CD4-positive, alpha-beta T cell treated with Interleukin-2 at 100 ng/mL for 4 hours (primary cell): ENCODE measurements at places on chromosomes 13 and 19.

- no peak for DNase-seq
These were observed 36.4 kb upstream of the CALM3 start for GRCh38 chr19:46564701-46565100.

DNA sequence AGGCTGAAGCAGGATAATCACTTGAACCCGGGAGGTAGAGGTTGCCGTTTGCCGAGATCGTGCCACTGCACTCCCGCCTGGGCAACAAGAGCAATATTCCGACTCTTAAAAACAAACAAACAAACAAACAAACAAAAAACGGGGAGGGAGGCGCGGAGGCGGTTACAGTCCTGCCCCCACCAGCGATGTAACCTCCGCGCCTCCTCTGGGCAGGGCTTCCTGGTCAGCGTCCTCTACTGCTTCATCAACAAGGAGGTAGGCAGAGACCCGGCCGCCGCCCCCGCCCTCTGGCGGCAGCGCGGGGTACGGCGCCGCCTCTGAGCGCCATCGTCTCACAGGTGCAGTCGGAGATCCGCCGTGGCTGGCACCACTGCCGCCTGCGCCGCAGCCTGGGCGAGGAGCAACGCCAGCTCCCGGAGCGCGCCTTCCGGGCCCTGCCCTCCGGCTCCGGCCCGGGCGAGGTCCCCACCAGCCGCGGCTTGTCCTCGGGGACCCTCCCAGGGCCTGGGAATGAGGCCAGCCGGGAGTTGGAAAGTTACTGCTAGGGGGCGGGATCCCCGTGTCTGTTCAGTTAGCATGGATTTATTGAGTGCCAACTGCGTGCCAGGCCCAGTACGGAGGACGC lies 10.2 kb downstream of the SNRPD2 start:
- DNase-seq, result peak; percentile 90

DNA sequence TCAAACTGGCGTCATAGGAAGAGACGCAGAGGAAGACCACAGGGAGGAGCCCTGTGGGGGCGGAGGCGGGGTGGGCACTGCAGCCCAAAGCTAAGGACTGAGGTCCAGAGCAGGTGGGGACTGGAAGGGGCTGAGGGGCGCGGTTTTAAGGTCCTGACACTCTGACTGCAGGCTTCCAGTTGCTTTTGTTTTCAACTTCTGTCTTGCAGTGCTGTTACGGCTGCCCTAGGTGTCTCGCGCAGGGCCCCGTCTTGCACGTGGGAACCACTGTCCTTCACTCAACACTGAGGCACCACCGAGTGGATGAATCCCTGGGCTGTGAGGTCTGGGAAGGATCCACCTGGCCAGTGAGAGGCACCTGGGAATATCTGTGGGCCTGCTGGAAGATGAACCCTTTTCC lies 76.0 kb downstream of the TEX29 start:
- no peak for DNase-seq

DNA sequence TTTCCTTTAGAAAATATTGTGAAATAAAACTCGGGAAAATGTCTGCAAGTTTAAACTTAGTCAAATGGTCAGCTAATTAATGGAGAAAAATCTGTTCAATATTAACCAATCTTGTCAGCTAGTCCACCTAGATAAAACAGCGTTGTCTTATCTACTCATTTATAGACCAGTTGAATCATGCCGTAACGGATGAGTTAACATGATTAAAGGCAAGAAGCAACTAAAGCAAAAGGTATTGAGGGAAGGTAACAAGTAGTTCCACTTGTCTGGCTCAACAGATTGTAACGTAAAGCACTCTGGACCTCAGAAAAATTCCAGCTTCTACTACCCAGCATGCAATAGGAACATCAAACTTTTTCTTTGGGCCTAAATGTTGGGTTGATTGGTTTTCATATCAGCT lies 958.2 kb downstream of the DIAPH3 start:
- no peak for DNase-seq

DNA sequence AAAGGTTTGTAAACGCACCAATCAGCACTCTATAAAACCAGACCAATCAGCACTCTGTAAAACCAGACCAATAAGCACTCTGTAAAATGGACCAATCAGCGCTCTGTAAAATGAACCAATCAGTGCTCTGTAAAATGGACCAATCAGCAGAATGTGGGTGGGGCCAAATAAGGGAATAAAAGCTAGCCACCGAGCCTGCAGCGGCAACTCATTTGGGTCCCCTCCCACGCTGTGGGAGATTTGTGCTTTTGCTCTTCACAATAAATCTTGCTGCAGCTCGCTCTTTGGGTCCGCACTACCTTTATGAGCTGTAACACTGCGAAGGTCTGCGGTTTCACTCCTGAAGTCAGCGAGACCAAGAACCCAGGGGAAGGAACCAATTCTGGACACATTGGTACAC lies 28.0 kb downstream of the ZNF175 start:
- no peak for DNase-seq

GRCh38 chr13:101747039-101747438 lies 294.6 kb downstream of the ITGBL1 start:
- DNase-seq, result no peak

DNA sequence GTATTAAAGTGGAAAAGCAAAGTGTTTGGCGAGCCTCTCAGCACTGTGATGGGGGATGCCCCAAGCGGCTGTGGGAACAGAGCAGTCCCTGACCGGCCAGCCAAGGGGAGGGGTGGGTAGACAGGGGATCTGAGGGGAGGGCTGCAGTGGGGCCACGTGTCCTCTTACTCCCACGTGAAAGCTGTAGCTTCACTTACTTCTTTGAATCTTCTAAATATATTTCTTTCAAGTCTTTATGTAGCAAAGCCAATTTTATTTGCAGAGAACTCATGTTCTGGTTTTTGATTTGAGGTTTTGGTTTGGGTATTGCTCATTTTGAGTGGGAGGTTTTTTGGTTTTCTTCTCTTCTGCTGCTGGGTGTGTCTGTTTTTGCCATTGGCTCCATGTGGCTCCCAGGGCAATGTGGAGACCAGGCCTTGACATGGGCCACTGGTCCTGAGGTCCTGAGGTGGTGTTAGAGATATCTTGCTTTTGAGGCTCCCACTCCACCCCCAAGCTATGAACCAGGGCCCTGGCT lies 17.7 kb upstream of the OVOL3 start:
- no peak for DNase-seq

DNA sequence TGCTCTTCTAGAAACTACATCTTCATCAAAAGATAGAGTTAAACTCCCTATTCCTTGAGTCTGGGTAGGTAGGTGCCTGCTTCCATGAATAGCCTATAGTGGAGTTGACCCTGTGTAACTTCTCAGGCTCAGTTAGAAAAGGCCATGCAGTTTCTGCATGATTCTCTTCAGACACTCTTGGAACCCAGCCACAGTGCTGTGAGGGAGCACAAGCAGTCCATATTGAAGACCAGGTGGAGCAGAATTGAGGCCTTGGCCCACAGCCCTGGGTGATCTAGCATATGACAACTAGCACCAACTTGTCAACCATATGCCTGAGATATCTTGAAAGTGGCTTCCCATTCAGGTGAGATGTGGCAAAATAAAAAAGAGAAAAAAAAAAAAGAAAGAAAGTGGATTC lies 10.3 kb upstream of the PAN3 start:
- DNase-seq, result no peak

- no peak for DNase-seq
These were observed 83.3 kb upstream of the PCDH8 start for GRCh38 chr13:52931539-52932431.

GRCh38 chr19:15892012-15892411 lies 5.9 kb downstream of the CYP4F2 start:
- DNase-seq, result no peak

DNA sequence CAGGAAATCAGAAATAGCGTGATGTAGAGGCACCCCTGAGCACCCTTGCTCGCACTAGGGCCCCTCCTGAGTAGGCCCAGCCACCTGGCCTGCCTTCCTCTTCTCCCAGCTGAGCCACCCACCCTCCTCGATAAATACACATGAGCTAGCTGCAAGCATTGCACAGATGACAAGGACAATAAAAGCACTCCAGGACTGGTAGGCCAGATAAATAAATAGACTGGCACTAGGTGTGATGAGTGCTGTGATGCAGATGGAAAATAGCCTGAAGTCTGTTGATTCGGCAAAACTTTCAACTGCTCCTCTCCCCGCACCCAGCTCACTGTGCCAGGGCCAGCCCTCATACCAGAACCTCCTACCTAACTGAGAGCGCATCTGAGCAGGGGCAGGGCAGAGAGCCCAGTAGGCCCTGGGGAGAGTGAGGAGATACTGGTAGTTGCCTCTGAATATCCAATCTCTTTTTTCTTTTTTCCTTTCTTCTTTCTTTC lies 54.5 kb upstream of the GPI start:
- DNase-seq, result no peak

DNA sequence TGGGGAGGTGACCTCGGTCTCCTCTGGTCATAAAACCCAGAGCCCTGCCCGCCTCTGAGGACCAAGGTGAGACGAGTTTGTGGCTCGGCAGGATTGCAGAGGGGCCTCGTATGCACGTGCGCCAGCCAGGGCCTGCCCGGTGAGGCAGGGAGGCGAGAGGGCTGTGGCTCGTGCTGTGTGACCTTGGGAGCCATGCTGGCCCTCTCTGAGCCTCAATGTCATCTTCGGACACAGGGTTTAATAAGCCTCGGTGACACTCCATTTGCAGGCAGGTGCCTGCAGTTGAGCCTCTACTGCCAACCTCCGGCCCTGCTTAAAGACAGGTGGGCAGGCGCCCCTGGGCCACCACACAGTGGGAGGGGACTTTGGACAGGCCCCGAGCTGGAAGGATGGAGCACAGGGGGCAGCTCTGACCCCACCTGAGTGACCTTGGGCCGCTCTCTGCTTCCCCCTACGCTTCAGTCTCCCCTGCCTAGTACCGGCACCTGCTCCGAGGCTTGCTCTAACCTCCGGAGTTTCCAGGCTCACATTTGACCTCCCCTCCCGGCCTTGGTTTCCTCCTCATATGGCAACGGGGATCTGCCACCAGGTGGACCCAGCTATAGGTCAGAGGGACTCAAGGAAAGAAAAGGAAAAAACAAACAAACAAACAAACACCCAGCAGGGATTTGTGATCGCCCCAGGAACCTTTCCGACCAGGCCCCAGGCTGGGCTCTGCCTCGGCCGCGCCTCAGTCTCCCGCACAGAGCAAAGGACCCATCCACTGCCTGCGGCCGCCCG lies 3.1 kb downstream of the ZBTB7A start:
- DNase-seq, result no peak

- DNase-seq, result no peak
These were observed 49.2 kb downstream of the GADD45B start for GRCh38 chr19:2524840-2525723.

DNA sequence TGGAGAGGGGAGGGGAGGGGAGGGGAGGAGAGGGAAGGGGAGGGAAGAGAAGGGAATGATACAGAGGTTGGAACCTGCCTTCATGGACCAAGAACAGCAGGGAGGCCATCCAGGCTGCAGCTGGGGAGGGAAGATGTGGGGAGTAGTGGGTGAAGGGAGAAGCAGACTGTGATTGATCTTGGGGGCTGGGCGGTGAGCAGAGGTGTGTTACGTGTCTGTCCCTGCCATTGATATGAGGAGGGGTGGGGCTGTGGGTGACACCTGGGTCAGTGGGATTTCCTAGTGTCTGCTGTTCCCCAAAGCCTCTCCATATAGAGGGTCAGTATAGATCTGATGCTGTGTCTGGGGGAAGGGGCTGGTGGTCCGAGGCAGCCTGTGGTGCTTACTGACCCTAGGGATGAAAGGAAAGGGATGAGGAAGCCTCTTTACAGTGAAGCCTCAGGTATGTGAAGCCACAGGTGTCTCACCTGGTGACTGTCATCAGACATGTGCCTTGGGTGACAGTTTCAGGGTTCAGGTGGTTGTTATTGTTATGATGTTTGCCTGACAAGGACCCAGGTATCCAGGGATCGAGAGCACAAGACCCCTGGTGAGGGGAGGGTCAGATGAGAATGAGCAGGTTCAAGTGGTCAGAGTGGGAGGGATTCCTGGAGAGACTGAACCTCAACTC lies 18.7 kb upstream of the CEACAM1 start:
- no peak for DNase-seq

- no peak for DNase-seq
These were observed 71.9 kb downstream of the SUCLA2 start for GRCh38 chr13:47929156-47929555.

GRCh38 chr13:89584058-89584620 lies 1763.3 kb upstream of the MIR17HG start:
- DNase-seq, result no peak

GRCh38 chr13:108168929-108169328 lies 46.4 kb downstream of the LIG4 start:
- no peak for DNase-seq

DNA sequence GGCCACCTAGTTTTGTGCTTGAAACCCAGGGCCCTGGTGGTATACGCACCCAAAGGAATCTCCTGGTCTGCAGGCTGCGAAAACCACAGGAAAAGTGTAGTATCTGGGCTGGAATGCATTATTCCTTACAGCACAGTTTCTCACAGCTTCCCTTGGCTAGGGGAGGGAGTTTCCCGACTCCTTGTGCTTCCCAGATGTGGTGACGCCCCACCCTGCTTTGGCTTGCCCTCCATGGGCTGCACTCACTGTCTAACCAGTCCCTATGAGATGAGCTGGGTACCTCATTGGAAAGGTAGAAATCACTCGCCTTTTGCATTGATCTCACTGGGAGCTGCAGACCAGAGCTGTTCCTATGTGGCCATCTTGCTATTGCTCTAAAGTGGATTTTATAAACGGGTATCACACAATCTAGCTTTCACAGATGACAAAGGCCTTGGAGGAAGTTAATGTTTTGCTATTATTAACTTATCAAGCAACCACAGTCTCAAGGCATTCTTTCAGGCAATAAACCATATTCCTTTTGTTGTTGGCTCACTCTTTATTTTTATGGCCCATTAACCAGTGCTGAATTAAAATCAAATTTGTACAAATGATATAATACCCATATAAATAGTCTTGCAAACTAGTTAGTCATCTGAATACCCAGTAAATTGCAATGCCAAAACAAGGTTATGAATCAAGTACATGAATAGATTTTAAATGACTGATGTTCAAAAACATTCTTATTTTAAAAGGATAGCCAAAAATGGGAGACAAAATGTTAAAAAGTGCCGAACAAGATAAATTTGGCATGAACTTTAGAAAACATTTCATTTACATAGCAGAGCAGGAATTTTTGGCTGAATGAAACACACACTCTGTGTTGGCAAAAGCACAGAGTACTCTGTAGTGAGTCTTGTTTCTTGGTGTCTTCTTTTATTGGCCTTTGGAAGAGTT lies 475.4 kb upstream of the ARGLU1 start:
- no peak for DNase-seq

- peak; percentile 38 for DNase-seq
These were observed 20.3 kb upstream of the GGACT start for GRCh38 chr13:100608906-100609305.

DNA sequence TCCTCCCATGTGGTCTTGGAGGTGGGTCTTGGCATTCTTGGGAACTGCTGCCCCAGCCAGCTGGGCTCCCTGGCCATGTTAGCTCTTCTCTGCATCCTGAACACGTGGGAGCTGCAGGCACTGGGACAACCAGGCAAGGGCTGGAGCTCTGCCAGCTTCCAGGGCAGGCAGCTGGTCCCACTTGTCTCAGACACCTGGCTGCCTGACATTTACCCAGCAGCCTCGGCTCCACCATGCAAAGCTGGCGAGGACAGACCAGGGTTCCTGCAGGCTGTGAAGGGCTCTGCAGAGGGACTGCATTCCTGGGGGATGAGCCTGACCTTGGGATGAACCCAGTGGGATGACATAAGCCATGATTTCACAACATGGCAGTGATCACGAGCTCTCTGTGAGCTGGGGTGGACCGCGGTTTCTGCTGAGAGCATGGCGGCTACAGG lies 99.0 kb upstream of the TSHZ3 start:
- no peak for DNase-seq
